ENCODE measurements at places on chromosomes 12 and 14.

DNA sequence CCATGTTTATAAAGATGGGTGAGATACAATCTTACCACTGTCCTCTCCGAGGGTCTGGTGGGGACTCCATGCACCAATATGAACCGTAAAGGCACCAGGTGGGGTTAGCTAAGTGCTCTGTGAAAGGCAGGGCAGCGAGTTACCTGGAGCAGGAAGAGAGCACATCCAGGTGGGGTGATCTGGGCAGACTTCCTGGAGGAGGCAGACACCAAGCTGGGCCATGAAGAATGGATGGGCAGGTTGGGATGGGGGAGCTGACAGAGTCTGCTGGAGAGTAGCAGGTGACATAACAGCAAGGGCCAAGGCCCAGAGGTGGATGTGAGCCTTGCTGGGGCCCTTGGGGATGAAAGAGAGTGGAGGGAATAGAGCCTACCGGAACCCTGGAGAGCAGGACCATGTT is 45.9 kb downstream of the RIN3 start:
- no peak for DNase-seq

- DNase-seq, result no peak
Observed at GRCh38 chr14:52129721-52130120, 60.9 kb upstream of the NID2 start.

DNA sequence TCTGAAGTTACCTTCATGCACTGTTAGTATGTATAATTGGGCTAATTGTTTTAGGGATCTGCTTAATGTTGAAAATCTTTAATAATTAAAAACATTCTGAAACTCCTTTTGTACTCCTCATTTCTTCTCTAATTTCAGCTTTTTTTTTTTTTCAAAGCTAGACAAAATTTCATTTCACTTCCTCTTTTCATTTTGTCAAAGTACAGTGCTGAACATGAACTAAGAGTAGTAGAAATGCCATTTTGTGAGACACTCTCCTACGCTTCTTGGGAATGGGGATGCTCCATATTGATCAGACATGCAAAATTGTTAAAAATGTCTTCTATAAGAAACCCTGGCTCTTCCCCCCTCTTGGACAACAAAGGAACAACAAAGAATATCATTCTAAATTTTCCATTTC is 1.7 kb downstream of the ABCD2 start:
- DNase-seq, result no peak

DNA sequence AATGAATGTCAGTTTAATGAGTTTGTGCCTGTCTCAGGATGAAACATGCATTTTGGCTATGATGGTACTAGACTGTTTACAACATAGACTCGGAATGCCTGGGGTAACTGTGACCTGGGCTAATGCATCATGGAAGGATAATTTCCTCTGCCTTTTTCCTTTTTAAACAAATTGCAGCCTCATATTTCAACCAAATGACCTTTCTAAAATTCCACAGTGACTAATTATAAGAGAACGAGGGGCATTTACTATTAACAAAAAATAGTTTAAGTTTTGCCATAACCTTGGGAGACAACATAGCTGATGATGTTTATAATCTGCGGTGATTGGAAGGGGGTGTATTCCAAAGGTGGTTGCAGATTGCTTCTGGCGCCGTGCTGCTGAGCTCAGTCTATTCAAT is 1140.5 kb downstream of the GALC start:
- DNase-seq, result no peak

DNA sequence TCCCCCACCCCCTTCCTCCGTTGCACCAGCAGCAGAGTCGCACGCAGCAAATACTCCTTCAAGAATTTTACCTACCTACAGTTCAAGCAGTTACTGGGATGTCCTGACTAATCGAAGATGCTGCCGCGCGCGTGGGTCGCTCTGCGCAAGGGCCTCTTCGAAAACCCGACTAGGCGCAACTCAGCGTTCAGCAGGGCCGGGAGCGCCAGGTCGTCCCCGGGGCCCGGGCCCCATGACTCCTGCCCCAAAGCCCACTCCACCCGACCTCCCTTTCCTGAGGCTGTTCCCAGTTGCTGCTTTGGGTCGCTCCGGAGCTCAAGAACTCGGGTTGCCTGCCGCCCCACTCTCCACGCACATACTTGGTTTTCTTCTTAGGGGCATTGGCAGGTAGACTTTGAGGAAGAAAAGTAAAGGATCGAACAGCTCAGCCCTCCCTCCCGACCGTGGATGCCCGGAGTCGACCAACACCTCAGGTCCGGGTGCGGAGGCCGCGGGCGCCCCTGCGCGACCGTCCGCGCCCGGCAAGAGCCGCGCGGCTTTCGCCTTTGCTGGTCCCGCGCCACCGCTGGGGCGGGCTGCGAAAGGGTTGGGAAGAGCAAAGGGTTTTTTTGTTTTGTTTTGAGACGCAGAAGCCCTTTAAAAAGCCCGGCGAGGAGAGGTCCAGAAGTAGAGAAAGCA is 1.9 kb downstream of the BMP4 start:
- DNase-seq, result no peak

DNA sequence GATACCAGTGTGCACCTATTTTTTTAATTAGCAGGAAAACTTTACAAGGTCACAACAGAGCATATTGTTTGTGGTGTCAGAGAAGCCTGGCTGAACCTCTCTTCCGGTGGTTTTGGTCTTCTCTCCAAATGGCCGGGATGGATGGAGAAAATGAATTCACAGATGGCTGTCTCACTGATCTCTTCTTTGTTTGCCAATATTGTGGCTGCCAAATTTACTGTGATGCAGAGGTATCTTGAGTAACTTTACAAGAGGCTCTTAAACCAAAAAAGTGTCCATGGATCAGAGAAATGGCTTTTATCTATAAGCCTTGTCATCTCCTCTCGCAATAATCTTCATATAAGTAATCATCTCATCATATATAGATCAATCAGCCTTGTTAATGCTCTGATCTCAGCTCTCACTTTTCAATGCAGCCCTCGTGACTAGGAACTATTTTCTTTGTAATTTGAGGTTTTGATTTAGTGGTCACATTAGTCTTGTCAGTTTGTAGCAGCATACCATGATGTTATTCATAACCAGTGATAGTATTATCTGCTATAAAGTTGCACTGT is 308.1 kb downstream of the EGLN3 start:
- no peak for DNase-seq

DNA sequence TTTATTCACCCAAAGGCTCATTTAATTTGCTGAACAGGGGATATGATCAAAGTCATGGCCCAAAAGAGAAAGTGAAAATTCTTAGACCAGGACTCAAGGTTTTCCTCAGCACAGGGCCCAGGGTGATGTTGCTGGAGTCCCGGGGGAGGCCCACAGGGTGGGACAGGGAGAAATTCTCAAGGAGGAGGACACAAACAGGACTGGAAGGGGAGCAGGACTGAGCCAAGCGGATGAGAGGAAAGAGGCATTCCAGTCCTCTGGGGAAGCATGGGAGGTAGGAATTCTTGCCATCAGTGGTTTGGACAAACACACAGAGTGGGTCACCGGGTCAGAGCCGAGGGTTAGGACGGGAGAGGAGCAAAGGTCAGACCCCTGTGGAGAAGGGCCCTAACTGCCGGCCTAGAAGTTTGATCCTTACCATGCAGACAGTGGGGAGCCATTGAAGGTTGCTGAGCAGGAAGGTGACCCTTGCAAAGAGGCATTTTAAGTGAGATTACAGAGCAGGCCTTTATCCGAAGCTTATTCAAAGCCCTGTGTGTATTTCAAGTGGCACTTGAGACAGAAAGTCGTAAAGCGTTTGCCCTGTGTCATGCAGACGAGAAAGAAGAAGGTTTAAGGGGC is 68.4 kb upstream of the PTGR2 start:
- no peak for DNase-seq

GRCh38 chr14:75196468-75196867 is 20.1 kb upstream of the TMED10 start:
- no peak for DNase-seq

GRCh38 chr12:128914908-128915563 is 61.8 kb downstream of the GLT1D1 start:
- peak; percentile 87 for DNase-seq

GRCh38 chr12:132740652-132741051 is 21.0 kb downstream of the ANKLE2 start:
- no peak for DNase-seq

DNA sequence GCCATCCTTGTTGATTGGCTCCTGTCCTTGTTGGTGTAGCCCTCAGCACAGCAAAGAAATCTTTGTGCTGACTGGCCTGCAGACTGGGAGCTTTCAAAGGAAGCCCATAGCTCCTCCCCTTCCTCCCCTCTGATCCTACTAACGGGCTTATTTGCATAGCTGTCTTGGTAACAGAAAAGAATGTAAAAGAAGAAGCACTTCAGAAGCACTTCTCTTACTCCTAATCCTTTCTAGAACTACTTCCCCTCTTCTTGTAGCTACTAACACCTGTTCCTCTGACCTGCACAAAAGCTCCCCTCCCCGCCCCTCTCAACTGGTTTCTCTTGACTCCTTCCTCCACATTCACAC is 14.3 kb upstream of the RIC8B start:
- peak; percentile 22 for DNase-seq

GRCh38 chr14:96261772-96262655 is 6.0 kb downstream of the BDKRB1 start:
- DNase-seq, result no peak

- DNase-seq, result no peak
Observed at GRCh38 chr12:3213768-3214167, 136.6 kb downstream of the TSPAN9 start.

- DNase-seq, result no peak
Observed at GRCh38 chr14:98207415-98207814, 1064.6 kb downstream of the BCL11B start.

GRCh38 chr12:9673404-9674225 is 4.1 kb downstream of the CLEC2D start:
- no peak for DNase-seq

DNA sequence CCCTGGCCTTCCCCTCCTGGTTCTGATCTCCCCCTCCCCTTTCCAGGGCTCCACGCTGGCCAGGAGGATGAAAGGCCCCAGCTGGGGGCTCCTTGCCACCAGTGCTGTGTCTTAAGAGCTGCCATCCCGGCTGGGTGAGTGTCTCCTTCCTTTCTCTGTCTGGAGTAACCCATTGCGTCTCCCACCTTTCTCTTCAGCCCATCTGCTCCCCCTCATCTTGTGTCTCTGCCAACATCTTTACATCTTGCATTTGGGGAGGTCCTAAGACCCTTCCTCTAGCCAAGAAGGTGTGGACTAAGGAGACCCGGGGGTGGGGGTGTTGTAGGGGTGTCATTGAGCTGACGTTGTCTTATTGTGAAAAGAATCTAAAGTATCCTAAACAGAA is 505 bp downstream of the BCL2L2 start:
- DNase-seq, result no peak

DNA sequence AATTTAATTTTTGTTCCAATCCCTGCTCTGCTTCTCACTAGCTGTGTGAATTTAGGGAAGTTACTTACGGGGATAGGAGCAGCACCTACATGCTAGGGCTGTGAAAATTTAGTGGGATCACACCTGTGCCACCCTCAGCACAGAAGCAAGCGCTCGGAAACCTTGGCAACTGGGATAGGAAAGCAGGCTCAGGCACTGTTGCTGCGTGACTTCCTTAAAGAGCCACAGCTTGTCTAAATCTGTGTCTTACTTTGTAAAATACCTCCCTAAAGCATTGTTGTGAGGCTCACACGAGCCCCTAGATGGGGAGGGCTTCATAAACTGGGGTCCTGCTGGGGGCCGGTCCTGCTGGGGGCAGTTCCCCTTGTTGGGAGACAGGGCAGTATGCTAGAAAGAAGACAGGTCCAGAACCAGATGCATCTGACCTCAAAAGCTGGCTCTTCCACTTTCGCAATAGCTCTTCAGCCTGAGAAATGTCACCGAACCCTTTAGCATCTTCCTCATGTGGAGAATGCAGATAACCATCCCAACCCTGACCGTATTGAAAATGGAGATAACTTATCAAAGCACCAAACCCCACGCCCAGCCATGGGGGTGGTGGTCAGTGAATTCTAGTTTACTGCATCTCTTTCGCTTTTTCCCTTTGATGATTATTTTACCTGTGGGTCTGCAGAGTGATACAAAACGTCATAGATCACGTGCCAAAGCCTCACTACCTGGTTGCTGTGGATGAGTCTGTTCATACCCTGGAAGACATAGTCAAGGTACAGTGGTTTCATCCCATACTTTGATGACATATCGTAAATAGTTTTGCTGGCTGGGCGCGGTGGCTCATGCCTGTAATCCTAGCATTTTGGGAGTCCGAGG is 54.1 kb downstream of the AK7 start:
- no peak for DNase-seq

DNA sequence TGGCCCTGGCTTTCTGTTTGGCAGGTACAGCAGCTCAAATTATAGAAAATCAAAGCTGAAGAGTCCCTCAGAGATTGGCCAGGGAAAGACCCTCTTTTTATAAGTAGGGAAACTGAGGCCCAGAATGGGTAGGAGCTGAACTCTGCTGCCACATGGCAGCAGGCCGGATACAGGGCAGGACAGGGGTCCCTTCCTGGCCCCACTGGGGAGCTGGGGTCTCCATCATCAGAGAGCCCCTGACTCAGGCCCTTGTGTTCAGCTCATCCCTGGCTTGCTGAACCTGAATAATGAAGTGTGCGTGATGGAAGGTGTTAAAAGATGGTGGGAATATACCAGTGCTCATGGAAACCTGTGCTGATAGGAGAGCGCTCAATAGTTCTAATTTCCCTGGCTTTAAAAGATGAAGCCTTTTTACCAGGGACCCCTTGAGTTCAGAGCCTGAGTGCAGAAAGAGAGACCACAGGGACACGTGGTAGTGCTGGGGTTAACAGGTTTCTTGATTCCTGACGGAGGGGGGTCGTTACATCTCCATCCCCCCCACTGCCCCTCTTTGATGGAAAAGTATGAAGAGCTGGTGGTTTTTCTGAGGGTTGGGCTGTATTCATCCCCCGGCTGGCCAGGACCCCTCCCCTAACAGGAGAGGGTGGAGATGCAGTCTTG is 4.4 kb downstream of the DLK1 start:
- DNase-seq, result no peak

DNA sequence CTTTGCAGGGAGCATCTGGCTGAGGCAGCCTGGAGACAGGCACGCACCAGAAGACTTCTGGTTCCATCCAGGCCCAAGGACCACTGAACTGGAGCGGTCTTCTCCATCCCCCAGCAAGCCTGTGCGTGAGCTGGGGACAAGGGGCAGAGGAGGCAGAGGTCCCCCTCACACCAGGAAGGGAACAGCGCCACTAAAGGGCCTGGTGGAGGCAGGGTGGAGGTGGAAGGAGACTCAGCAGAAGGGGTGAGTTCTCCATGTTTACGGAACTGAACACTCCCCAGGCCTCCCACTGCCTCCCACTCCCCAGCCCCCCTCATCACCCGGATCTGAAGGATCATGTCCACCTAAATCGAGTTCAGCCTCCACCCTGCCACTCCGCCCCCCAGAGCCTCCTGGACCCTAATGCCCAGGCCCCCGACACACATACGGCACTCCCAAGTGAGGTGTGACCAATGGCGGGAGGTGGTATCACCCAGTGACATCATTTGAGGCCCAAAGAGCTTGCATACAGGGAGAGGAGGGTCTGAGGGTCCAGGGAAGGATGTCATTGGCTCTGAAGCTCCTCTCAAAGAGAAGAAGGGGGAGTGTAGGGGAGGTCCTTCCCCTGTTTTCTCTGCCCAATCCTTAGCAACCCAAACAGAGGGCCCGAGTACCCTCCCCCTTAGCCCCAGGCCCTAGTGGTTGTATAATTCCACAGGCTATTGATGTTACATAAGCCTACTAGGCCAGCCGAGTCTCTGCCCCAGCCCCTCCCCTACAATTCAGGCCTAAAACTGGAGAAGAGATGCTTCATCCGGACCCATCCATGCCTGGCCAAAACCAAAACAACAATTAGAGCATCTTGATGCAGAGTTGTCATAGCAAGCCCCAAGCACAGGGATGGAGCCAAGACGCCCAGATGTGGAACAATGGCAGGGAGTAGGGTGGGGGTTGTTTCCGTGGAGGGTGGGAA is 1.0 kb downstream of the FAIM2 start:
- no peak for DNase-seq

- no peak for DNase-seq
Observed at GRCh38 chr12:101407049-101407435, 530 bp downstream of the ARL1 start.

- DNase-seq, result no peak
Observed at GRCh38 chr12:29510591-29511185, 13.2 kb upstream of the OVCH1 start.
